Left lobe of liver (tissue), 2 donors: ENCODE measurements at places on chromosomes 11 and 22. TPM values are rescaled to one million over a fixed set of nuclear protein-coding genes. Genes with fewer than 3 reads are reported as not detected.

DNA sequence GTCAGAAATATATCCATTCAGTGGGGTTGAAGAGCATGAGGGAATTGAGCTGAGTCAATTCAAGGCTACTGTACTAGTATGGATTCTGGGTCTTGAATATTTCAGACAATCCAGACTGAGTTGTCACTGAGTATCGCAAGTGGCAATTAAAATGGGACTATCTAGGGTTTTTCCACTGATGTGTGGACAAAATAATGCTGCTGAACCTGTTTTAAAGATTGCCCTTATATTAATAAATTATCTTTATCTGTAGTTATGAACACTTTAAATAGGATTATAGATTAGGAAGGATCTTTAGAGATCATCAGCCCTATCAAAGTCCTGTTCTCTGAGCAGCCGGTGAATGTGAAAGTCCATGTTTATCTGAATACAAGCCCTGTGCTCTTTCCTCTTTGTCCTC lies 478.3 kb upstream of the KIRREL3 start:
- DNase-seq, result no peak

DNA sequence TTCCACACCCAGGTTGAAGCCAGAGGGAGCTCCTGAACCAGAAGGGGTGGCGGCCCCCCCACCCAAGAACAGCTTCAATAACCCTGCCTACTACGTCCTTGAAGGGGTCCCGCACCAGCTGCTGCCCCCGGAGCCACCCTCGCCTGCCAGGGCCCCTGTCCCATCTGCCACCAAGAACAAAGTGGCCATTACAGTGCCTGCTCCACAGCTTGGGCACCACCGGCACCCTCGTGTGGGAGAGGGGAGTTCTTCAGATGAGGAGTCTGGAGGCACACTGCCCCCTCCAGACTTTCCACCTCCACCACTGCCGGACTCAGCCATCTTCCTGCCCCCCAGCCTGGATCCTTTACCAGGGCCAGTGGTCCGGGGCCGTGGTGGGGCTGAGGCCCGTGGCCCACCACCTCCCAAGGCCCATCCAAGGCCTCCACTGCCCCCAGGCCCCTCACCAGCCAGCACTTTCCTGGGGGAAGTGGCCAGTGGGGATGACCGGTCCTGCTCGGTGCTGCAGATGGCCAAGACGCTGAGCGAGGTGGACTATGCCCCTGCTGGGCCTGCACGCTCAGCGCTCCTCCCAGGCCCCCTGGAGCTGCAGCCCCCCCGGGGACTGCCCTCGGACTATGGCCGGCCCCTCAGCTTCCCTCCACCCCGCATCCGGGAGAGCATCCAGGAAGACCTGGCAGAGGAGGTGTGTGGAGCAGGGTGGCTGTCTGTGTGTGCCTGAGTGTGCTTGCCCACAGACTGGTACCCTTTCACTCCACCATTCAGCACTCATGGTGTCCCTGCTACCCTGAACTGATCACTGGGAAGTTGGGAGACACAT lies 6.7 kb downstream of the PHOX2A start:
- no peak for DNase-seq

The SLCO2B1 gene
- total RNA-seq, result 327 TPM

DNA sequence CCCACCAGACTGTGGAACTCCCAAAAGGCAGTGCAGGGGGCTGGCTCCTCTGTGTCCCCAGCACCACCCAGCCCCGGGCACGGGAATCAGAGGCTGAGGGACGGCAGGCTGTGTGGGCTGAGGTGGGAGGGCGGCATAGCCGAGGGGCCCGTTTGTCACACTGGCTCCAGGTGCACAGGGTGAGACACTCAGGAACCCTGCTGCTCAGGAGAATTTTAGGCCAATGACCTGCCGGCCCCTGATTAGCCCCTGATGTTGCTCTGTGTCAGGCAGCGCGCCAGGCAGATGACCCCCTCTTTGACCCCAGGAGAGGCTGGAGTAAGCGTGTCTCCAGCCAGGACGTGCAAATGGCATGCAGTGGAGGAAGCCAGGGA lies 52.7 kb downstream of the RTL6 start:
- DNase-seq, result no peak

DNA sequence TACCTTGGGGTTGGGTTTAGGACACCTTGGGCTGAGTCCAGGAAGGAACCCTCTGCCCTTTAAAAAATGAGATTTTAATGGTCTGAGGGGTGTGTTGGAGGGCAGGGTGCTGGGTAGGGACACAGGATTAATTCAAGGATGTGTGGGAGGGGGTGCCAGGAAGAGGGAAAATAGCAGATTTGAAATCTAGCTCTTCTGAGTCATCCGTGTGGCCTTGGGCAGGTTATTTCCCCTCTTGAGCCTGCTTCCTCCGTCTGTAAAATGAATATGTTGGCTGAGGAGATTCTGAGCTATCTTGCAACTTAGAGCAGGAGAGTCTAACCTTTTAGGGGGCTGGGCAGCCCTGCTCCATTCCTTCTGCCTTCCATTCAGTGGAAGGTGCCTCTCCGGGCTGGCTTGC lies 3.0 kb downstream of the TSPAN18 start:
- no peak for DNase-seq

DNA sequence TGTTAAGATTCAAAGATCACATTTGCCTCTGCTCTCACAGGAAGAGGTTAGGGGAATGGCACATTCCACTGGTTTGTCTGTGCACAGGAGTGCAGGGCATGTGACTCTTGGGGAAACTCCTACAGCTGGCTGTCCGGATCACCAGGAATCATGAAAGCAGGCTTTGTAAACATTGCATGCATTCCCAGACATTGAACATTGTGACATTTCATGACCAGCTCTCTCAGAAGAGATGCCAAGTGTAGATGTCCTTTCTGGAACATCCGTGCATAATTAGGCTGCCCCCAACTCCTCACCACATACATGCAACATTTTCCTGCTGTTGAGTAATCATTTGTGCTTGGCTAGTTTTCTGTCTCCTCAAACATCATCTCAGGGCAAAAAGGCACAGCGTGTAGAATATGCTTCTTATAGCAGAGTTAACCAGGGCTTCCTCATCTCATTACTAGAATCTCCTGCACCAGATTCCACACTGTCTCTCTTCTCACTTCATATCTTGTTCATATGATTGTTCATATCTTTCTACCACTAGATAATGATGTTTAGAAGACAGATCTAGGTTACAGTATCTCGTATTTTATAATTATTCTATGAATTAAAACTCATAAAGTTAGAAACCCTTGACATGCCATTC lies 694.7 kb downstream of the NTM start:
- DNase-seq, result no peak

DNA sequence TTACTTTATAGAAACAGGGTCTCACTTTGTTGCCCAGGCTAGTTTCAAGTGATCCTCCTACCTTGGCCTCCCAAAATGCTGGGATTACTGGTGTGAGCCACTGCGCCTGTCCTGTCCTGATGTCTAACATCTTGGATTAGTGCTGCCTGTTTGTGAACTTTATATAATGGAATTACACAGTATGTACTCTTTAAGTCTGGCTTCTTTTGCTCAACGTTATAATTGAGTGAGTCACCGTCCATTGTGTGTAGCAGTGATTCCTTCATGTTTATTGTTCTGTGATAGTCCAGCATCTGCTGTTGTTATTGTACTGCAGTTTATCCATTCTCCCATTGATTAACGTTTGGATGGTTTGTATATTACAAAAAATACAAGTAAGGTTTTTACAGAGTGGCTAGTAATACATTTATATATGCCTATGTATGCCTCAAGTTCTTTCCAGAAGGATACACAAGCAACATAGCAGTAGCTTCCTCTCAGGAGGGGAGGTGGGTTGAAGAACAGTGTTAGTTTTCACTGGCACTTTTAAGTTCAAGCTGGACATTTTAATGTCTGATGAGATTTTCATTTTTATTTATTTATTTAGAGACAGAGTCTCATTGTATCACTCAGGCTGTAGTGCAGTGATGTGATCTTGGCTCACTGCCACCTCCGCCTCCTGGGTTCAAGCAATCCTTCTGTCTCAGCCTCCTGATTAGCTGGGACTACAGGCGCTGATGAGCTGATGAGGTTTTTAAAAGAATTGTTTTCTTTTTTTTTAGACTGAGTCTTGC lies 25.2 kb upstream of the MICALL1 start:
- no peak for DNase-seq

DNA sequence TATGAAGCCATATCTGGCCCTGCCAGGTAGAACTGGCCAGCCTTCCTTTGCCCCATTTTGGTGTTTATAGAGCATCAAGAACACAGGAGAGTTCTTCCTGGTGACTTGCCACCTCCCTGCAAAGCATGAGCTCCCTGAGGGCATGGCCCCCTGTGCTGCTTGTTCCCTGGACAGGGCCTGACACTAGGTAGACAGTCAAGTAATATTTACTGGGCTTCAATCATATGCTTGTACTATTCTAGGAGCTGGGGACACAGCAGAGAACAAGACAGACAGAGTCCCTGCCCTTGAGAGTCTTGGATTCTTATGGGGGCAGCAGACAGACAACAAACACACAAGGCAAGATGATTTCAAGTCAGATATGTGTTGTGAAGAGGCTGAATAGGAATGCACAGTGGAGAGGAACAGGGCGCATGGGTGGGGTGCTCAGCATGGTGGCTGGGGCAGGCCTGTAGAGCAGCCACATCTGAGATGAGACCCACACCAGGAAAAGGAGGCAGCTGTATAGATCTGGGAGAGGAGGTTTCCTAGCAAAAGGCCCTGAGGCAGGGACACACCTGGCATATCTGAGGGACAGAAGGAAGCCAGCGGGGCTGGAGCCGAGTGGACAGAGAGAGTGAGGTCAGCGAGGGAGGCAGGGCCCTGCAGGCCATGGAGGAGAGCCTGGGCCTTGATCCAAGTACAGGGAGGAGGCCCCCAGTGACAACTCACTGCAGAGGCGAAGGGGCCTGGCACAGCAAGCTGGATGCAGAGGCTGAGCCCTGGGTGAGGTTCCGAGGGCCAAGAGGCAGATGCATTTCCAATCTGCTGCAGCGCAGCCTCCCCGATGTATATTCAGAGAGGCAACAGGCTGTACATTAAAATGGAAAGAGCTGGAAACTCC lies 10.2 kb upstream of the CBX6 start:
- no peak for DNase-seq

The PRR33 gene
- not detected for total RNA-seq
